ENCODE measurements at places on chromosomes 2 and 18.

- H3K4me3 ChIP-seq: no peak overlapping the region
- no peaks in the 10 kb centered on the region for H3K36me3 ChIP-seq
- no peaks in the 10 kb centered on the region for H3K4me1 ChIP-seq
- no peak overlapping the region for H3K27ac ChIP-seq
- H3K27me3 ChIP-seq: no peaks in the 10 kb centered on the region
Observed at GRCh38 chr2:45184606-45185005, 175.4 kb upstream of the SIX2 start.

- H3K27ac ChIP-seq: no peak overlapping the region
- H3K27me3 ChIP-seq: no peaks in the 10 kb centered on the region
- H3K4me1 ChIP-seq: peaks cover 6% of the 10 kb centered on the region
- no peaks in the 10 kb centered on the region for H3K36me3 ChIP-seq
- H3K4me3 ChIP-seq: no peak overlapping the region
Observed at GRCh38 chr18:23232331-23232730, 97.0 kb downstream of the CABLES1 start.

DNA sequence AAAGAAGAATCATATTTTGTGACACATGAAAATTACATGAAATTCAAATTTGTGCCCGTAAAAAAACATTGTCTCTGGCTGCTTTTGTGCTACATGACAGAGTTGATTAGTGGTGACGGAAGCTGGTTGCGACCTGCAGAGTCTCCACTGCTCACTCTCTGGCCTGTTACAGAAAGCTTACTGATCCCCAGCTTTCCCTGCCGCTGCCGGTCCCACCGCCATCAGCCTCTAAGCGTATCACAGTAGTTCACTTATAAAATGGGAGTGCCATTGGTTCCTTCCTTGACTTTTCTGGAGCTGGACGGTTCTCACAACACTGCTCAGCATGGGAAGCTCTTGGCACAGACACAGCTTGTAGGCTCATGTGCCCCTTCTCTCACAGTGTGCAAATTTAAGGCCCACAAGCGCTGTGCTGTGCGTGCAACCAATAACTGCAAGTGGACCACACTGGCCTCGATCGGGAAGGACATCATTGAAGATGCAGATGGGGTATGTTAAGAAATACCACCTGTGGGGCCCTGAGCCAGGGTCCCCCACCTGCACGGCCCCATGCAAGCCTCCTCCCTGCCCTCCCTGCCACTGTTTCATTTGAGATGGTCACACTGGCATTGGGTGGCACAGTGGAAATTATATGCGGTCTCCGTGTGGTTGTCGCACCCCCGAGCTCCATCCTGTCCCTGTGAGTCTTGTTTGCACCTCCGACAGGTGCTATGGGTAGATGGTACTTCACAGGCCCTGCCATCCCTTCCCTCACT is 81.3 kb downstream of the DGKD start:
- no peaks in the 10 kb centered on the region for H3K4me1 ChIP-seq
- no peaks in the 10 kb centered on the region for H3K27me3 ChIP-seq
- peaks cover 54% of the 10 kb centered on the region for H3K36me3 ChIP-seq
- DNase-seq: no peak
- no peak overlapping the region for H3K4me3 ChIP-seq

GRCh38 chr18:38909972-38910371 is 1344.4 kb upstream of the CELF4 start:
- no peaks in the 10 kb centered on the region for H3K27me3 ChIP-seq
- no peak for DNase-seq
- no peak overlapping the region for H3K4me3 ChIP-seq
- H3K36me3 ChIP-seq: no peaks in the 10 kb centered on the region
- H3K27ac ChIP-seq: no peak overlapping the region

DNA sequence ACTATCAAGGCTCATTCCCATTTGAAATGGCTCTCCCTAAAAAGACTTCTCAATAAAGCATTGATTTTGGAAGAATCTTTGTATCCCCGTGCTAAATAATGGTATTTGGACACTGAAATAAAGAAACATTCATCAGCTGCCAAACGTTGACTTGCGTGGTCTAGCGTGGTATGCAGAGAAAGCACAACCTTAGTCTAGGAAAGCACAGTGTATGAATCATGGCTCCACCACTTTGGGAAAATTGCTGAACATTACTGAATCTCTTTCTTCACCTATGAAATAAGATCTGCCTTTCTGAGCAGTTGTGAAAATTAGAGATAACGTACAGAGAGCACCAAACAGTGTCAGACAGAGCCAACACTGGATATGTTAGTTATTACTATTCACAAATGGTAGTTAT is 353.9 kb downstream of the SS18 start:
- no peak overlapping the region for H3K27ac ChIP-seq
- no peak overlapping the region for H3K4me3 ChIP-seq
- no peaks in the 10 kb centered on the region for H3K36me3 ChIP-seq

- H3K36me3 ChIP-seq: no peaks in the 10 kb centered on the region
- no peaks in the 10 kb centered on the region for H3K27me3 ChIP-seq
- H3K4me1 ChIP-seq: no peaks in the 10 kb centered on the region
- DNase-seq: no peak
- H3K27ac ChIP-seq: no peak overlapping the region
- no peak overlapping the region for H3K4me3 ChIP-seq
Observed at GRCh38 chr2:148602885-148603561, 41.5 kb upstream of the EPC2 start.

GRCh38 chr2:68115965-68116364 is 41.7 kb upstream of the PNO1 start:
- peaks cover 3% of the 10 kb centered on the region for H3K27me3 ChIP-seq
- no peaks in the 10 kb centered on the region for H3K36me3 ChIP-seq
- H3K4me3 ChIP-seq: no peak overlapping the region
- DNase-seq: no peak
- H3K27ac ChIP-seq: no peak overlapping the region

Measured in effector memory CD4-positive, alpha-beta T cell (primary cell).